T-cell (primary cell): ENCODE measurements at places on chromosomes 1 and 21. TPM values are rescaled to one million over a fixed set of nuclear protein-coding genes. Genes with fewer than 3 reads are reported as not detected.

GRCh38 chr1:203638950-203639349 is 12.3 kb downstream of the ATP2B4 start:
- no peak for DNase-seq

DNA sequence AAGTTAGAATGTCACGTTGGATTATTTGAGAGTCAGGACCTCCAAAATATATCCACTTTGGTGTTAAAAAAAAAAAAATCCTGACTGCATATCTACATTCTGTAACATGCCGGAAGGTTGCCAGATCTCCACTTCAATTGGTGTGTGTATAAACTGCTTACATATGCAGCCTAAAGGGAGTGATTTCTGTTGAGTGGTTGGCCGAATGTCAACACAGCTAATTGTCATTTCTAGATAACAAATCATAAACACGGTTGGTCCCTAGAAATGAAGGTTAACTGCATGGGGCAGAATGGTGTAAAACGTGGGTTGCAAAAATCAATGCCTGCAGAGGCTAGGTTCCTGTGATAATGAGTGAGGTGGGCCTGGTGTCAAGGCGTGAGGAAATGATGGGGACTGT is 15.0 kb upstream of the ROR1 start:
- no peak for DNase-seq

The CFHR5 gene
- total RNA-seq, result not detected

- DNase-seq, result no peak
These were observed 95.7 kb downstream of the GLIS1 start for GRCh38 chr1:53643041-53643880.

The OR2M3 gene
- total RNA-seq, result not detected

GRCh38 chr1:88891951-88892340 is 579 bp upstream of the GTF2B start:
- no peak for DNase-seq

GRCh38 chr1:17791055-17791390 is 35.9 kb downstream of the ACTL8 start:
- no peak for DNase-seq

DNA sequence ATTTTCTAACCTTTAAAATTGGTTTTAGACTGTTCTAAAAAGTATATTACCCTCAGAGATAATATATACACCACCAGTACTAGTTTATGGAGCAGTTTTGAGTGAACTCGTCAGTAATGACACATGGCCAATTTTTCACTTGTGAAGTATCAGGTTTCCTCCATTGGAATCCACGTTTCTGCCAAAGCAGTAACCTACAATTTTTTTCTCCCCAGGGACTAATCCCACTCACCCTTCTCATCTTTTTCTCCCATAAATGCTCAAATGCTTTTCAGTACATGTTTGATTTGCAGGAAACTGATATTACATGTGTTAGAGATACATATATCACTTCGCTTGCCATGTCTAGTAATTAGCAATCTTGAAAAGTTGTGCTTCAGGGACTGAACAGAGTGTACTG is 94.1 kb downstream of the COL24A1 start:
- no peak for DNase-seq

GRCh38 chr1:209364716-209365115 is 218.8 kb upstream of the CAMK1G start:
- no peak for DNase-seq

The SERBP1 gene
- 154 TPM for total RNA-seq

- DNase-seq, result no peak
These were observed 86.3 kb downstream of the RERE start for GRCh38 chr1:8731162-8731561.

DNA sequence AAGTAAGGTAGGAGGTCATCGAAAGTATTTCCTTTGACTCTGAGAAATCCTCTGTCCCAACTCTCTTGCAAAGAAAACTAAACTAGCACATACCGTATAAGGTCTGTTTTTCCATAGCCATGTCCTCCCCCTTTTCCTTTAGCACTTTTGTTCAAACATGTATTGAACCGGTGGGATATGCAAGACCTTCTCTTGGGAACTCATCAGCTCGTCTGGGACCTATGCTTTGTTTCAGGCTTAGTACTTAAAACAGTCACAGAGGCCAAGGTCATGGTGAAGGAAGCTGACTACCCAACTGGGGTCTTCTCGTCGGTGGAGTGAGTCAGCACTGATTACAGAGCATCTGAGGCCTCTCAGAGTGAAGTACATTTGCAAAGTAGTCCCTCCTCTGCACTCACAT is 185.0 kb downstream of the ZBTB18 start:
- DNase-seq, result no peak
